ENCODE measurements at places on chromosomes 5 and 9.

DNA sequence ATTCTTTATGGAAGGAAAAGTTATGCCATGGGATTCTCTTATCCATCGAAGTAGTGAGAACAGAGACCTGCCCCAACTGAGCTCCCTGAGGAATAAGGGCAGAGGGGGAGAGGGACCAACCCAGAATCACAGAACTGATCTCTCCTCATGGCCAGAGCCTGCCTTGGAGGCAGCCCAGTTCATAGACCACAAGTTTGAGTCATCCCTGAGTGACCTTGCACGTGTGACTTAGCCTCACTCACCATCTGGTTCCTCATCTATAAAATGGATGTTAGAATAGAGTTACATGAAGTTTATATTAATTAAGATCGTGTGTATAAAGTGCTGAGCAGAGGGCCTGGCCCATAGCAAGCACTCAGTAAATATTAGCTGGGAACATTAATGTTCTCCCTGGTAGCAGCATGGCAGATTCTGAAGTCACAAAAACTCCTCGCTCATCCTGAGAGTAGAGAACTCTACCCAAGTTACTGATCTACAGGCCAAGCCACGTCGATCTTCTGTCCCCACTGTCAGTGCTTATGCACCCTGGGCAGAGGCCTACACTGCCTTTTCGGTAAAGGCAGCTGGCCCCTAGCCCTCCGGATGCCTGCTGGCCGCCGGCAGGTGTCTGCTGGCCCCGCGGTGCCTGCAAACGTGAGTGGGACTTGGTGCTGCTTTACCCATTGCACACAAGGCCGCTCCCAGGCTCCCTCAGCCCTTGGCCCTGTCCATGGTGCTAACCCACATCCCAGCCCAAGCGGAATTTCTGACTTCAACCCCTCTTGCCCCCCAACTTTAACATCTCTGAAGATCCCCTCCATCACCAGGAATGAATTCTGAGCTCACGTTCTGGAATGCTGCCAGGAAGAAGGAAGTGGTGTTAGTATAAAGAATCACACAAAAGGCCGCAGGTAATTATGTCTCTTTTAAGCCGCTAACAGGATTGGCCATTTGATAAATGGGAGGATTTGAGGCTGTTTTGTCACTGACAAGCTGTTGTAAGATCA is 61.1 kb upstream of the ARAP3 start:
- DNase-seq, result no peak

DNA sequence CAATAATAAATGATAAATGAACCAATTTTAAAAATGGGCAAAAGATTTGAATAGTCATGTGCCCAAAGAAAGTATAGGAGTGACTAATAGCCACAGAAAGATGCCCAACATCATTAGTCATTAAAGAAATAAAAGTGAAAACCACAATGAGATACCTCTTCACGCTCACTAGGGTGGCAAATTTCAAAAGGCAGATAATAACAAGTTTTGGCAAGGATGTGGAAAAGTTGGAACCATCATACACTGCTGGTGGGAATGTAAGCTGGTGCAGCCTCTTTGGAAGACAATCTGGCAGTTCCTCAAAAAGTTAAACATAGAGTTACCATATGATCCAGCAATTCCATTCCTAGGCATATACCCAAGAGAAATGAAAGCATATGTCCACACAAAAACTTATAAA is 1819.8 kb downstream of the MAT2B start:
- DNase-seq, result no peak

GRCh38 chr5:172117977-172118701 is 69.9 kb downstream of the STK10 start:
- DNase-seq, result no peak

GRCh38 chr9:88567870-88568269 is 32.9 kb downstream of the NXNL2 start:
- DNase-seq, result no peak

GRCh38 chr5:96659170-96659569 is 3.0 kb upstream of the CAST start:
- DNase-seq, result no peak

- DNase-seq, result no peak
Measured at GRCh38 chr5:9869616-9870288, 239.6 kb upstream of the TAS2R1 start.

DNA sequence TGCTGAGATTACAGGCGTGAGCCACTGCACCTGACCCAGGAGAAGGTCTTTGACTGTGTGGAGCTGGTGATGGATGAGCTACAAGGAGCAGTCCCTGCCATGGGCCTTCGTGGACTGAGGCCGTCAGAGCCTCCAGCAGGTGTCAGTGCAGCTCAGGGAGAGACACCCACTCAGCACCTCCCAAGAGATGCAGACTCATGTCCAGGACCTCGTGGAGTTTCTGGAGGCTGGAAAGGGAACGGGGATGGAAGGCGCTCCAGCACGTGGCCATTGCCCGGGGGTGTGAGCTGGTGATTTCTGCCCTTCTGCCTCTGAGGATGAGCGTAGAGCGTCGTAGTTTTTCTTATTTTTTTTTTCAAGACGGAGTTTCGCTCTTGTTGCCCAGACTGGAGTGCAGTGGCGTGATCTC is 9.5 kb downstream of the TOR4A start:
- DNase-seq, result no peak

- no peak for DNase-seq
Measured at GRCh38 chr5:72441094-72441723, 66.0 kb downstream of the ZNF366 start.

DNA sequence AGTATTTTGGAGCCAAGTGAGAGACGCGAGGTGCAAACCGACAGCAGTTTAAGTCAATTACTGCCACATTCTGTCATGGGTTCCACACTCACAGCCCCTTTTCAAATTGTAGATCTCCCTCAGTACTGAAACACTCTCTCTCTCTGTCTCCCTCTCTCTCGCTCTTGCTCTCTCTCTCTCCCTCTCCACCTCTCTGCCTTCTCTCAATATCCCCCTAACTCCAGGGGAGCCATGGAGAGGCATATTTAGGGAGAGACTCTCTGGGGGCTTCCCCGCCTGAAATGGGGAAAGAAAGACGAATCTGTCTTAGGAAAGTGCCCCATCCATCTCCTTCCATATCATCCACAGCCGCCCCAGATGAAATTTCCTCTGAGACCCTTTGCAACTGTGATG is 1.6 kb downstream of the BRINP1 start:
- no peak for DNase-seq

GRCh38 chr5:56517011-56517416 is 283.9 kb upstream of the ANKRD55 start:
- DNase-seq, result no peak

DNA sequence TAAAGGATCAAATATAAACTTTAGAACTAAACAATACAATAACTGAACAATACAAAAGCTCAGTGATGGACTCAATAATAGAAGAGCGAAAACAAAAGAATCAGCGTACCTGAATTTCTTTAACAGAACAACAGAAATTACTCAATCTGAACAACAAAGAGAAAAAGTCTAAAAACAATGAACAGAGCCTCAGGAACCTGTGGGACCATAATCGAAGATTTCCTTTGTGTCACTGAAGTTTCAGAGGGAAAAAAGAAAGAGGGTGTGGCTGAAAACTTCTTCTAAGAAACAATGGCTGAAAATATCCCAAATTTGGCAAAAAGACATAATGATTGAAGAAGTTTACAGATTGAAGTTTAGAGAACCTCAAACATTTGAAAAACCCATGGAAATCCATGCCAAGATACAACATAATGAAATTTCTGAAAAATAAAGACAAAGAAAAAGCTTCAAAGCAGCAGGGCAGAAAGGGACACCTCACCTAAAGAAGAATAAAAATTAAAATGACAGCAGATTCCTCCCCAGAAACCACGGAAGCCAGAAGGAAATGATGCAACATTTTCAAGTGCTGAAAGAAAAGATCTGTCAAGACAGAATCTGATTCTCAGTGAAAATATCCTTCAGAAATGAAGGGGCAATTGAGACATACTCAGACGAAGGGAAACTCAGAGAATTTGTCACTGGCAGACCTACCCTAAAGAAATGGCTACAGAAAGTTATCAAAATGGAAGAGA is 288.8 kb downstream of the ARL15 start:
- no peak for DNase-seq

DNA sequence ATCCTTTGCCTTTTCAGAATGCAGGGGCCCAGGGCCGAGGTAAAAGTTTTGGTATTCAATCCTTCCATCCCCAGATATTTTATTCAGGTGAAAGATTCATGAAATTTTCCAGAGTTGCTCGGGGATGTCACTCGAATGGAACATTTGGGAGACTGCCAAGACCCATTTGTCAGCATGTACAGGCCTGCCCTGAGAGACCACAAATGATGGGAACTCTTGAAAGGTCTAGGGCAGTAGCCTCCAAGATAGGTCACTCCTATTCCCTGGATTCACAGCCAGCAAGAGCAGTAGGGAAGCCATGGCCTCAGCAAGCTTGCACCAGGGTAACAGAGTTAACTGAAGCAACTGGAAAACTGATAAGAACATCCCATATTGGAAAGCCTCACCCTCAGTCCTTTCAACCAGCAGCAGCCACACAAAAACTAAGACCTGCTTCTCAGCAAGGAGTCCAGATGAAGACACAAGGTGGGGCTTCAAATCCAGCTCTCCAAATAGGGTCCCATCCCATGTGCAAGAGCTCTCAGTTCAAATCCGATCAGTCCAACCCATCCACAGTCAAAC is 12.5 kb downstream of the CARD6 start:
- DNase-seq, result no peak

DNA sequence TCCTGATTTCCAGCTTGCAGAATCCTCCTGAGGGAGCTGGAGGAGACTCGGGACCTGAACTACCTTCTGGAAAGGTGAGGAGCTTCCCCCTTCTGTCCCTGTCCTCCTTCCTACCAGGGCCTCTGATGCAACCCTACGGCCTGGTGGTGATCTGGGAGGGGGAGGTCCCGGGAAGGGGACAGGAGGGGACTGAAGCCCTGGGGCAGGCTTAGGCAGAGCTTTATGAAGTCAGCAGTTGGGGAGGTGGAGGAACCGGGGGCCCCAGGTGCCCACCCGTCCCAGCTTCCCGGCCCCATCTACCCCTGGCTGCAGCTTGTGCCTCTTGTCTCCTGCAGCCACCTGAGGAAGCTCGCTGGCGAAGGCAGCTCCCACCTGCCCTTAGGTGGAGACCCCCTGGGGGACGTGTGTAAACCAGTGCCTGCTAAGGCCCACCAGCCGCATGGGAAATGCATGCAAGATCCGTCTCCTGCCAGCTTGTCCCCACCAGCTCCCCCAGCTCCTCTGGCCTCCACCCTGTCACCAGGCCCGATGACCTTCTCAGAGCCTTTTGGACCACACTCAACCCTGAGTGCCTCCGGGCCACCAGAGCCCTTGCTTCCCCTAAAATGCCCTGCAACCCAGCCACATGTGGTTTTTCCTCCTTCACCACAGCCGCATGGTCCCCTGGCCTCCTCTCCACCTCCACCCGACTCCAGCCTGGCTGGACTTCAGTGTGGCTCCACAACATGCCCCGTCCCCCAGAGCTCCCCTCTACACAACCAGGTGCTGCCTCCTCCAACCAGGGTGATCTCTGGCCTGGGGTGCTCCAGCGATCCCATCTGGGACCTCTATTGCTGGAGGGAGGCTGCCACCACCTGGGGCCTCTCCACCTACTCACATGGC is 2.1 kb downstream of the SPATA31E1 start:
- no peak for DNase-seq

DNA sequence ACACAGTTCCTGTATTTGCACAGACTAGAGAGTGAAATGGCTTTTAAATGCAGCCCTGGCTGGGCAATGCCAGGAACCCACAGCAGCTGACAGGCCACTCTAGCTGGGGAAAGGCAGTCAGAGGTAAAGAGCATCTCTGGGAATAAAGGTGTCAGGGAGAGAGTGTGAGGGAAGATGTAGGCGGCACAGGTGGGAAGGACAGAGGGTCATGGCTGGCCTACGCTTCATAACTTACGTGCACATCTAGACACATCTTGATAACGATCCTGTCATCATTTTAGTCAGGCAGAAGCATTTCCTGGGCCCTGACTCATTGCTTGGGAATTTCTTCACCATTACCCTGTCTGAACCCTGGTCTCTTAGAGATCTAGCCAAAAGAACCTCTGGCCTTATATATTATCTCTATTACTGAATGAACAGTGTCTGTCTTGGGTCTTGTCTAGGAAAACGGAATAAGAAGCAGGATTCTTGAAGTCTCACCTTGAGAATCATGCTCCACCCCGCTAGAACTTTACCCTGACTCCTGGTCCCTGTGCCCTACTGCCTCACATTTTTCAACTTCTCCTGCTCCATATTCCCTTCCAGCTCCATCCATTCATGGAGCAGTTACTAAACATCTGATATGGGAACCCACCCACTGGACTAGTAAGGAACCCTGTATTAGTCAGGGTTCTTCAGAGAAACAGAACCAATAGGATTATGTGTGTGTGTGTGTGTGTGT is 106.4 kb upstream of the ELL2 start:
- no peak for DNase-seq

- no peak for DNase-seq
Measured at GRCh38 chr5:29697785-29698414, 1495.6 kb upstream of the CDH6 start.

DNA sequence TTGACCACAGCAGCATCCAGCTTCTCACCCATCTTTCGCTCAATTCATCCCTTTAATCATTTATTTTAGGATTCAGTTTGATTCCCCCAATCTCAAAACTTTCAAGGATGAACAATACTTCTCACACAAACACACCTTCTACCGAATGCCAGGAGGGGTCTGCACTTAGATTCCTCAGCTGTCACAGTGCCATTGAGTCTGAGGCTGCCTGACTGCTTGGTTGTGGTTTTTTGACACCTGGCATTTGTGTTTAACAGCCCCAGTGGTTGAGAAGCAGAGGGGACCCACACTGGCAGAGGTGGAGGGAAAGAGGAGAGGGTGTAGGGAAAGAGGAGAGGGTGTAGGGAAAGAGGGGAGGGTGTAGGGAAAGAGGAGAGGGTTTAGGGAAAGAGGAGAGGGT is 54.9 kb downstream of the PALM2AKAP2 start:
- DNase-seq, result no peak

GRCh38 chr9:124014211-124014955 is 2.8 kb downstream of the LHX2 start:
- DNase-seq, result no peak

- no peak for DNase-seq
Measured at GRCh38 chr5:103883143-103883542, 320.6 kb upstream of the NUDT12 start.

- DNase-seq, result no peak
Measured at GRCh38 chr5:122473138-122473843, 161.3 kb downstream of the SNCAIP start.

DNA sequence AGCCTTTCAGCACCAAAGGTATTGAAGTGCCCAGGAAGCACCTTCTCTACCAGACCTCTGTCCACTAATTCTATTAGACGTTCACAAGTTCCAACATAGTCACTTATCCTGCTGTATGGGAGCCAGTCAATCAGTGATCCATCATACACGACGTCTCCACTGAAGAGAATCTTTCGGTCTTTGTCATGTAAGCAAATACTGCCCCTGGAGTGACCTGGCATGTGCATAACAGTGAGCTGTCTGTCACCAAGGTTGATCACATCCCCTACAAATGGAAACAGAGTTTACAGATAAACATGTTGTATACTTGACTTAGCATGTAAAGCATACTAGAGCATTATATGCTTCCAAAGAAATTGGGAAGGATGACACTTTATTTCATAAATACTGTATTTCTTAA is 13.3 kb downstream of the MBLAC2 start:
- DNase-seq, result no peak

- DNase-seq, result no peak
Measured at GRCh38 chr9:3746296-3747275, 220.8 kb upstream of the RFX3 start.
